Thymus (tissue), 14 donors: ENCODE measurements at places on chromosomes 1 and 21. TPM values are rescaled to one million over a fixed set of nuclear protein-coding genes. Genes with fewer than 3 reads are reported as not detected.
A peak's percentile ranks its signal among the peaks of the same experiment; 100 is the strongest.

Gene RNF207
- 3.0 TPM for total RNA-seq

Gene CATSPERE
- total RNA-seq: 0.76 TPM

DNA sequence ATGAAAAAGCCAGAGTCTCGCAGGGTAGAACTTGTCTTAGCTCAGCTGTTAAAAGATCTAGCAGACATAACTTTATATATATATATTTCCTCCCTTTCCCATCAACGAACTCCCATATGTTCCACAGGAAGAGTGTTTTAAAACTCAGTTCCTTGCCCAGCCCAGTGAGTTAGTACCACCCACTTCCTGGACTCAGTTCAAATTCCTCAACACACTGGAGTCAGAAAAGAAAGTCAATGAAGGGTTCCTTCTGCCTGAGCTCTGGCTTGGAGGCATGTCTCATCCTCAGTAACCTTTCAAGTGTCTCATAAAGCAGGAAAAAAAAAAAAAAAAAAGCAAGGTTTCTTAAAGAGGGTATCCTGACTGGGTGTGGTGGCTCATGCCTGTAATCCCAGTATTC is 15.6 kb downstream of the TPM3 start:
- peaks cover 49% of the 10 kb centered on the region for H3K36me3 ChIP-seq
- H3K27ac ChIP-seq: no peak overlapping the region
- DNase-seq: no peak
- no peak overlapping the region for H3K4me3 ChIP-seq
- H3K27me3 ChIP-seq: no peaks in the 10 kb centered on the region

DNA sequence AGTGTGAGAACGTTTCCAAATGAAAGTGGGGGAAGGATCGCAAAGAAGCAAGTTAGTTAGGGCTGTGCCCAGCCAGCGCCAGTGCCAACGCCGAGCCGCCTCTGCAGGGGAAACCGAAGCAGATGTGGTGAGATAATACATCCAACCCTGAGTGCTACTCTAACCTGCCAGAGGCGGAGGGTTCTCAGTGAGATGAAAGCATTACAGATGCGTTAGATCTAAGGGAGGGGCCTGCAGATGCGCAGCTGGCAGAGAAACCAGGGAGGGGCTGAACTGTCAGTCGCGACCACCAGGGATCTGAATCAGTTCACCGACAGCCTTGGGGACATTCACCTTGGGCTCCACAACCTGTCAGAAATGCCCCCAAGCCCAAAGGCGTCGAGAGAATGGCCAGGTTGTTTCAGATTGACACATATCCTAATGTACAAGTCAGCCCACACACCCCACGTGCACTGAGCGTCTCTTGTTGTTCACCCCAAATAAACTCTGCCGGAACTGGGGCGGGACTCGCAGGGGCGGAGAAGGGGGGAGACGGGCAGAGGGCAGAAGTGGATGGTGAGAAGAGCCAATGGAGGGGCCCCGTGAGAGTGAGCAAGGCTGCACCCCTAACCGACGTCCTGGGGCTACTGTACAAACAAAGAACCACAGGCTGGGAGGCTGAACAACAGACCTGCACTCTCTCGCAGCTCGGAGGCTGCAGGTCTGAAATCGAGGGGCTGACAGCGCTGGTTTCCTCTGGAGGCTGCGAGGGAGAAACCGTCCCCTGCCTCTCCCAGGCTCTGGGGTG is 8.7 kb upstream of the UMODL1 start:
- DNase-seq: peak; percentile 92
- H3K4me1 ChIP-seq: peaks cover 75% of the 10 kb centered on the region
- H3K27me3 ChIP-seq: no peaks in the 10 kb centered on the region
- H3K36me3 ChIP-seq: no peaks in the 10 kb centered on the region
- peak overlapping the region; percentile 68 for H3K4me3 ChIP-seq
- H3K27ac ChIP-seq: peak overlapping the region; percentile 100

DNA sequence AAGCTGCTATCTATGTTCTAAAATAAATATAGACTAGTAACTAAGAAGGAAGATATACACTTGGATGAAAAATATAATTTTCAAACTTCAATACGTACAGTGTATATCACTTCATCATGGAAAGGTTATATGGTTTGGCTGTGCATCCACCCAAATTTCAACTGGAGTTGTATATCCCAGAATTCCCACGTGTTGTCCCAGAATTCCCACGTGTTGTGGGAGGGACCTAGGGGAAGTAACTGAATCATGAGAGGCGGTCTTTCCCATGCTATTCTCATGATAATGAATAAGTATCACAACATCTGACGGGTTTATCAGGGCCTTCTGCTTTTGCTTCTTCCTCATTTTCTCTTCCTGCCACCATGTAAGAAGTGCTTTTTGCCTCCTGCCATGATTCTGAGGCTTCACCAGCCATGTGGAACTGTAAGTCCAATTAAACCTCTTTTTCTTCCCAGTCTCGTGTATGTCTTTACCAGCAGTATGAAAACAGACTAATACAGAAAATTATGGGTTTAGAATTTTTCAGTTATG is 10.7 kb downstream of the NEGR1 start:
- no peak for DNase-seq
- H3K27ac ChIP-seq: no peak overlapping the region
- no peaks in the 10 kb centered on the region for H3K4me1 ChIP-seq
- no peaks in the 10 kb centered on the region for H3K27me3 ChIP-seq

GRCh38 chr1:25810341-25811299 is 9.1 kb upstream of the MTFR1L start:
- DNase-seq: no peak
- H3K27me3 ChIP-seq: no peaks in the 10 kb centered on the region
- no peak overlapping the region for H3K4me3 ChIP-seq
- peaks cover 8% of the 10 kb centered on the region for H3K36me3 ChIP-seq

DNA sequence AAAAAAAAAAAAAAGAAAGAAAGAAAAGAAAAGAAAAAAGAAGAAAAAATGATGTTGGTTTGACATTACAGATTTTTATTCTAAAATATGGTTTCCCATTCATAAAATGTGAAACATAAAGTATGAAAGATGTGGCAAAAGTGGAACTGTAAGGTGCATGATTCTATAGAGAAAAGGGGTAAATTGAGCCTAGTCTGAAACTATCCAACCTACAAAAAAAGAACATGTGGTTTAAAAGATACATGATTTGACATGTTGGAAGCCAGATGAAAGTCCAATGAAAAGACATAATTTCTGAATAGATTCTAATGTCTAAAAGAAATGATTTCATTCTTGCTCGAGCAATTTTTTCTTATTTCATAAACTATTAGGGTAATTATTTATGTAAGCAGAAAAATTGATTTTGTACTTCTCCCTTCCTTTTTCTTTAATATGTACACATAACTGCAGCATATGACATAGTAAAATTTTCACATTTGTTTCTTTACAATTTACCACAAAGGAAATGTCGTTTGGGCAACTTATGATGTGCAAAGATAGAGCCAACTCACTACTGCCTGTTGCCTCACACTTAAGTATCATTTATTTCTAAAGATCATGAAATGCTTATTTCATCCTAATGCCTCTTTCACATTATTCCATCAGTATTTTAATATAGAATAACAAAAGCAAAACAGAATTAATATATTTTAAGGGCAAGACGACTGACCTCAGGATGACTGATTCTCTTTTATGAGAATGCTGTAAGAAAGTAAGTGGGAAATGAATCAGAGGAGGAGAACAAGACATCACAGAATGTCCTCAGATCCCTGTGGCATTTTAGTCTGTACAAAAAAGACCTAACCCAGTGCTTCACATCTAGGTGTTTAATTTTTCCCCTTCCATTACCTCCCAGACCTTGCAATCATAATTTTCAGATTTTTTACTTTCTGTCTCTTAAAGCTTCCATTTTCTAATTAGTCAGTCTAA is 165.8 kb upstream of the HMCN1 start:
- H3K27ac ChIP-seq: no peak overlapping the region
- H3K27me3 ChIP-seq: no peaks in the 10 kb centered on the region
- no peak for DNase-seq

- H3K4me1 ChIP-seq: no peaks in the 10 kb centered on the region
- no peak for DNase-seq
- H3K27me3 ChIP-seq: no peaks in the 10 kb centered on the region
- H3K36me3 ChIP-seq: no peaks in the 10 kb centered on the region
Observed at GRCh38 chr1:188188317-188188716, 1359.6 kb downstream of the PLA2G4A start.
